ENCODE measurements at places on chromosomes 13 and 19. TPM values are rescaled to one million over a fixed set of nuclear protein-coding genes. Genes with fewer than 3 reads are reported as not detected.

NCR1 gene
- not detected for total RNA-seq

TRPC4 gene
- total RNA-seq = 0.05 TPM

KHSRP gene
- 238 TPM for total RNA-seq

EDDM13 gene
- 0.79 TPM for total RNA-seq

KLK2 gene
- total RNA-seq = 0.14 TPM

KCTD12 gene
- 395 TPM for total RNA-seq

TEX26 gene
- total RNA-seq = not detected

Measured in dermis blood vessel endothelial cell (primary cell).